Stimulated activated memory B cell treated with anti-CD40 and anti-IgM and Interleukin-4, amounts not matched to agents 10 μg/mL and 1 μg/mL and 100 μg/mL, for 72 hours (primary cell): ENCODE measurements at places on chromosomes 12 and 14.

GRCh38 chr14:84969501-84969900, 560.4 kb upstream of the FLRT2 start:
- ATAC-seq = no peak

DNA sequence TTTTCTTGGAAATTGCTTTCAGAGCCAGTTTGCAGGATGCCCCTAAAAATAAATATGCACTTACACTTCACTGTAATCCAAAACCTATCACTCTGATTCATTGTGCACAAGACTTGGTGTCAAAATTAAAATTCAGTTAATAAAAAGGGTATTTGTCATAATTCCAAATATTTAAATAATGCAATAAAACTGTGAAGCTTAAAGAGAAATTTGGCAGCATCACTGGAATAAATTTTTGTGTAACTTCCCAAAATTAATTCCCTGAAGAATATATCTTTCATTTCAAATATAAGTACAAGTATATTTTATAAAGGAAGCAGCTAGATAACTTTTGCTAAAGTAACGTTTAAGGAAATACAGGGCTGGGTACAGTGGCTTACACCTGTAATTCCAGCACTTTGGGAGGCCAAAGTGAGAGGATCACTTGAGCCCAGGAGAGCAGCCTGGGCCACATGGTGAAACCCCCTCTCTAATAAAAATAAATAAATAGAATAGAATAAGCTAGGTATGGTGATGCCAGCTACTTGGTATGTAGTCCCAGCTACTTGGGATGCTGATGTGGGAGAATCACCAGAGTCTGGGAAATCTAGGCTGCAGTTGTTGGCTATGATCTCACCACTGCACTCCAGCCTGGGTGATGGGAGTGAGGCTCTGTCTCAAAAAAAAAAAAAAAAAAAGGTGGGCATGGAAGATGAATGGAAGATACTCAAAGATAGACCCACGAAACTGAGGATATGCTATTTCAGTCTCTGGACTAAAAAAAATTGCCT, 233.8 kb downstream of the FBXL14 start:
- no peak for ATAC-seq

GRCh38 chr14:96762650-96763049, 34.5 kb upstream of the VRK1 start:
- ATAC-seq = peak; percentile 92

- no peak for ATAC-seq
Measured at GRCh38 chr12:76176940-76177339, 92.5 kb upstream of the NAP1L1 start.

DNA sequence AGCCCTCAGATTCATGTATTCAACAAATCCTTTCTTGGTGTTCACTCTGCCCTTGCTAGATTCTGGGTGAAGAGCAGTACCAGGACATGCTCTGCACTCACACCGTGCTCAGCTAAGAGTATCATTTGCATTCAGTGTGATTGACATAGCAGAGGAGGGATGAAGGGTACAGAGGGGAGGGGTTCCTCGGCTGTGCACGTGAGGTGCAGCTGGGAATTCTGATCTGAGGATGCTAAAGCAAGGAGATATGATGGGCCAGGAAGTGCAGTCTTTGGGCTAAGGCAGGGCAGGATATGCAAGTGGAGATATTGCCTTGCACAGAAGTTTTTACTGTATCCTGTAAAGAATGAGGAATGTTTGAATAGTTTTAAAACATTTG, 108.6 kb downstream of the FGD4 start:
- ATAC-seq = no peak

DNA sequence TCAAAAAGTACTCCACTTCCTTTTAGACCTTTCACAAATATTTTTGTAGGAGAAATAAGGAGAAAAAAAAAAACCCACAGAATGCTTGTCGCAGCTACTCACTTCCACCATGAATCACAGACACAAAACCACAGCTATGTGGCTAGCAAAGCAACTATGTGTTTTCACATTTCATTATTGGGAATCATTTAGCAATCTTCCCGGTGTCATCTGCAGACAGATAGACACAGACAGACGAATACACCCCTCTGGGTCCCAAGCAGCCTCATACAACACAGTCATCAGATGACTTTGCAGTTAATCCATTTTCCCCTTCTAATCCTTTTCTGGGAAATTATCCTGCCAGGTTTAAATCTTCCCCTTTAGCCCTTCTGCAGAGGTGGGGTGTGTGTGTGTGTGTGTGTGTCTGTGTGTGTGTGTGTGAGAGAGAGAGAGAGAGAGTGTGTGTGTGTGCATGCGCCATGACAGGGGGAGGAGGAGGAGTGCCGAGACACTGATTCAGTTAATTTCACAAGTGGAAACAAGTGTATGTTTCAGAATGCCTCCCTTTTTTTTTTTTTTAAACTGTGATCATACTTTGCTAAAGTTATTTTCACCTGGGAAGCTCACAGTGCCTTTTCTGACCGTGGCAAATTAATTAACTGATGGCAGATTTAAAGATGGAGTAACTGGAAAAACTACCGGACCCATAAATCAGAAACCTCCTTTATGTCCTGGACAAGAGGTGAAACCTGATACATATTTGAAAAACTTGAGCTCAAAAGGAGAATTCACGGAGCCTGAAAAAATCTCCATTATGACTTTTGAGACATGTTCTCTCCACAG, 39.9 kb downstream of the LTBP2 start:
- no peak for ATAC-seq

GRCh38 chr12:46675736-46676135, 150.1 kb downstream of the SLC38A4 start:
- ATAC-seq = no peak

- no peak for ATAC-seq
Measured at GRCh38 chr12:80704420-80704819, 3.0 kb upstream of the MYF6 start.

DNA sequence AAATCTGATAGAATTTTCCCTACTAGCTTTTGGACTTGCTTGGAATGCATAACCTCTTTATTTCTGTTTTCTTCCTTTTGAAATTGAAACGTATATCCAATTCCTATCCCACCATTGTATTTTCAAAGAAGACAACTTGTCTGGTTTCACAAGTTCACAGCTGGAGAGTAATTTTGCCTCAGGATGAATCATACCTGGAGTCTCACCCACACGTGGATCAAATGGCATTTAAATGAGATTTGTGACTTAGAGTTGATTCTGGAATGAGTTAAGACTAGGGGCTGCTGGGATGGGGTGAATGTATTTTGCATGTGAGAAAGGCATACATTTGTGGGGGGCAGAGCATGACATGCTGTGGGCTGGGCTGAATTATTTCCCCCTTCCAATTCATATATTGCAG, 516.5 kb upstream of the MGAT4C start:
- no peak for ATAC-seq
